ENCODE measurements at places on chromosomes 11 and 22.

DNA sequence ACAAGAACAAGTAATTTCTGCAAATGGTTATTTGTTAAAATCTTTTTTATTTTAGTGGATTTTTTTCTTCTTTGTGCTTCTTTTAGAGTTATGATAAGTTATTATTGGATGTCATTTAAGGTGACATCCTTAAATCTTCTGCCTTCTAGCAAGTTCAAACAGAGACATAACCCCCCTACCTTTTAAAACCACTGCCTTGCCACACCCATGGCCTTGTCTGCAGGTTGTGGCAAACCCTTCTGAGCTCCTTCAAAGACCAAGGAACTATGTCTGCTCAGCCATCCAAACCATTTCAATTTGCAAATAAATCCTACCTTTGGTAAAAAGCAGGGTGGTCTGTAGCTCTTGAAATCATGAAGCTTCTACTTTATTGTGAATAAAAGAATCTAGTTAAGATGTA, 241.6 kb downstream of the FAM76B start:
- no peak for DNase-seq

DNA sequence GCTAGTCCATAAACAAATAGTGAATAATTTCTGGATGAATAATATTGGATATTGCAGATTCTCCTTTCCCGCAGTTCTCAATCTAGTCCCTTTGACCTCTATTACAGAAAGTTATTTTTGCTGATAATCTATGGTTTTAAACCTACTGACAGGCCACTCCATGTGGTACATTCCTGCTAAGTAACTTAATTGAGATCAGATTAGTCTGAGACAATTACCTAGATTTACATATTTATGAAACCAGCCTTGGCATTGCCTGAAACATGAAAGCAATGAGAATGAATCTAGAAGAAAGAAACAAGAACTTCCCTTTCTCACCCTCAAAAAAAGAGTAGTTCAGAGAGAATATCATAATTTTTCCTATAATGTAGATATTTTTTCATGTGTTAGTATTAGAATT, 964.2 kb downstream of the JRKL start:
- DNase-seq, result no peak

GRCh38 chr22:32123657-32124056, 35.4 kb downstream of the C22orf42 start:
- DNase-seq, result no peak

GRCh38 chr11:35126879-35127581, 11.9 kb upstream of the CD44 start:
- DNase-seq, result no peak

- no peak for DNase-seq
Observed at GRCh38 chr11:57804466-57804865, 42.9 kb downstream of the CTNND1 start.

DNA sequence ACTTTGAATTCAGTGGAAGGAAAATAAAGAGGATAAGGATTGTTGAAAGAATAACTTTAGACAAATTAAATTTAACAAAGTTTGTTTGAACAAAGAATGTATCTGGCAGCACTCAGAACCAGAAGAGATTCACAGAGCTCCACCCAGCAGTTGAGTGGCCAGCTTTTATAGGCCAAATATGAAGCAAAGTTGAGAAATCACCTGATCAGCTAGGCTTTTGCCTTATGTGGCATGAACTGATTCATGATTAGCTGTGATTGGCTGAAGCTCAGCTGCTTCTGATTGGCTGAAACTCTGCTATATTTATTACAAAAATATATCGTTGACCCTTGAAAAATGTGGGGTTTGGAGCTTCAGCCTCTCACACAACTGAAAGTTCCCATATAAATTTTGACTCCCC, 62.6 kb downstream of the PIWIL4 start:
- DNase-seq, result no peak

DNA sequence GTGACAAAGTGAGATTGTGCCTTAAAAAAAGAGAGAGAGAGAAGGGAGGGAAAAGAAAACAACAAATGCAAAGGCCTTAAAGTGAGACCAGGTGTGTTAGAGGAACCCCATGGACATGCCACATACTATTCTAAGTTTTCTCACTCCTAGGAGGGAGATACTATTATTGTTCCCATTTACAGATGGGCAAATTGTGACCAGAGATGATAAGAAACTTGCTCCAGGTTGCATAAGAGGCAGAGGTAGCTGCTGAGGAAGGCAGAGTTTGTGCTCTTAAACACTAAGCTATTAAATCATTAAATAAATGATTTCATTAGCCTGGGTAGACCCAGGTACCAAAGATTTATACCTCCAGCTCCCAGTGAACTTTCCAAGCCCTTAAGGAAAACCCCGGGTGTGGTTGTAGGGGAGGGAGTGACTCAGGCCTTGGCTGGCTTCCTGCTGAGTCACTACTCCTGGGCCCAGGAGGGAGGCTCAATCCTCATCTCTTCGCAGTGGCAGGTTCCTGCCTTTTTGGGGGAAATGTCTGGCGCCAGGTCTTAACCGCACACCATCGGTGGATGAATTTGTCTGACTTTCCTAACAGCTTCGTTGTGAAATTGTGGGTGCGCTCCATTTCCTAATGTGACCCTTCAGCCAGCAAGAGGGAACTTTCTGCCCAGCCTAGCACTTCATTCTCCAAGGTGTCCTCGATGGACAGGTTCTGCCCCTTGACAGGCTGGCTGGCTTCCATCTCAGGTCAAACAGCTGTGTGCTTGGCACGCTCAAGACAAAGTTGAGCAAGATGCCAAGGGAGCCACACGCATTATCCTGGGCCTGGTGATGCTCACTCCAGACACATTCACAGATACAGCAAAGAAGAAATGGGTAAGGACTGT, 33.4 kb upstream of the PTPRJ start:
- DNase-seq, result peak; percentile 26

GRCh38 chr11:118339281-118339961, 3.1 kb downstream of the CD3D start:
- no peak for DNase-seq

DNA sequence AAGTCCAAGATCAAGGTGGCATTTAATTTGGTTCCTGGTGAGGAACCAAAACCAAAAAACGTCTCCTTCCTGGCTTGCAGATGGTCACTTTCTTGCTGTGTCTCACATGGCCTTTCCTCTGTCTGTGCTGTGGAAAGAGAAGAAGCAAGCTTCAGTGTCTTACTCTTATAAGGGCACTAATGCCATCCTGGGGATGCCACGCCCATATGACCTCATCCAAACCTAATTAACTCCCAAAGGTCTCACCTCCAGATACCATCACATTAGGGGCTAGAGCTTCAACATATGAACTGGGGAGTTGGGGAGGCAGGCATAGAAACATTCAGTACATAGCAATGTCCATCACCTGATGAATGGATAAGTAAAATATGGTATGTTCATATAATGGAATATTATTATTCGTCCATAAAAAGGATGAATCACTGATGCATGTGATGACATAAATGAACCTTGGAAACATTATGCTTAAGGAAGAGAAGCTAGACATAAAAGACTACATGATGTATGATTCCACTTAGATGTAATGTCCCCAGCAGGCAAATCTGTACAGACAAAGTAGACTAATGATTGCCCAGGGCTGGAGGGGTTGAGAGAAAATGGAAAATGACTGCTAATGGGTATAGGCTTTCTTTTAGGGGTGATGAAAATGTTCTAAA, 78.6 kb upstream of the B3GNT6 start:
- DNase-seq, result no peak

GRCh38 chr11:98155696-98156095, 865.1 kb upstream of the CNTN5 start:
- DNase-seq, result no peak

DNA sequence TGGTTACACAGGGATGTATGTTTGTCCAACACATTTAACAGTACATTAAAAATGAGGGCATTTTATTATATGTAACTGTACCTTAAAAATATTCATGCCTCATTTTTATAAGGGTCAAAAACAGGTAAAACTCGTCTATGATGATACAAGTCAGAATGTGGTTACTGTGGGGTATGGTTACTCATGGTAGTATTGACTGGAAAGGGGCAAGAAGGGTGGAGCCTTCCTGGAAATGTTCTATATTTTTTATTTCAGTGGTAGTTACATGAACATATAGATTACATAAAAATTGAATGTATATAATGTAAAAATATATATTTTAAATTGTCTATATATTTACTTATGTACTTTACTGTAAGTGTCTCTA, 99.8 kb downstream of the STIM1 start:
- DNase-seq, result no peak

DNA sequence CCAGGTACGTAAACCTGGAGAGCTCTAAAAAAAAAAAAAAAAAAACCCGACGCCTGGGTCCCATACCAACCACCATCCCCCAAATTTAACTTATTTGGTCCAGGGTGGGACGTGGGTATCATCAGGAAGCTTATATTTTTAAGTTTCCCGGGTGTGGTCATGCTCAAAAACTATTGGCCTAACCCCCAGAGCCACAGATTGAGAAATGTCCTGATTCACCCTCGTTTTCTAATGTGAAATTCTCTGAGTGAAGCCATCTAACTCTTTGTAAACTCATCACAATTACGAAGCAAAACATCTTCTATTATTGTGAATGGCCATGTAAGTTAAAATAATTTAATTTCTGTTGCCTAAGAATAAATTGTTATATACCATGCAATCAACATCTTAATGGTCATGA, 29.6 kb downstream of the PAK1 start:
- no peak for DNase-seq

- DNase-seq, result no peak
Observed at GRCh38 chr11:33701302-33702230, 940 bp upstream of the C11orf91 start.

DNA sequence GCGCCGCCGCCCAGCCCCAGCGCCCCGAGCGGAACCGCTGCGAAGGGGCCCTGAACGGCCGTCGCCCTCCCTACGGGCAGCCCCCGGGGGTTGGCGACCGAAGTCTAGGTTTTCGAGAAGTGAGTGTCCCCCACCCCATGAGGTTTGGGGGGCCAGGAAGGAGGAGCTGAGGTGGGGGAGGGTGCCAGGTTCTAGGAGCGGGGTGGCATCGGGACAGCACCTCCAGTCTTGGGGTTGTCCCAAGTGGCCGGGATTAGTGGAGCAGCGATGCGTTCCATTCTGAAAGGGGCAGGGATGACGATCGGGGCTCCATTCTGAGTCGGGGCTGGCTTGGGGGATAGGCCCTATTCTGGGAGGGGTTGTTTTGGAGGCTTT, 408 bp downstream of the PPP2R5B start:
- DNase-seq, result no peak

DNA sequence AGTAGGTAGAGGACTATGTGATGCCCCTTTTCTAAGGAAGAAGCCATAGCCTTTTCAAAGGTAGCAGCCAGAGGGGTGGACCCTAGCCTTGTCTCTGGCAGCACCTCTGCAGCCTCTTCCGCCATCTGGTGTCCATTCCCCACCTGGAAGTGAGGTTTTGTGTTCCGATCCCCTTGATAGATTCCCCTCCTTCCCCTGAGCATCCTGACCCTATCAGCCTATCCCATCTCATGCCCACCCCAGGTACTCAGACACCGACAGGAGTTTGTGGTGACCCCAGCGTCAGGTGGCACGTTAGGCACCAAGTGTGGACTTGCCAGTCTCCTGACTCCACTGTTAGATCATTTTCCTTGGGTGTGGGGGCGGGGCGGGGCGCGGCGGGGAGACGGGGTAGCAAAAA, 398 bp upstream of the FAM89B start:
- DNase-seq, result no peak

- DNase-seq, result no peak
Observed at GRCh38 chr11:68677432-68677831, 6.9 kb upstream of the GAL start.

DNA sequence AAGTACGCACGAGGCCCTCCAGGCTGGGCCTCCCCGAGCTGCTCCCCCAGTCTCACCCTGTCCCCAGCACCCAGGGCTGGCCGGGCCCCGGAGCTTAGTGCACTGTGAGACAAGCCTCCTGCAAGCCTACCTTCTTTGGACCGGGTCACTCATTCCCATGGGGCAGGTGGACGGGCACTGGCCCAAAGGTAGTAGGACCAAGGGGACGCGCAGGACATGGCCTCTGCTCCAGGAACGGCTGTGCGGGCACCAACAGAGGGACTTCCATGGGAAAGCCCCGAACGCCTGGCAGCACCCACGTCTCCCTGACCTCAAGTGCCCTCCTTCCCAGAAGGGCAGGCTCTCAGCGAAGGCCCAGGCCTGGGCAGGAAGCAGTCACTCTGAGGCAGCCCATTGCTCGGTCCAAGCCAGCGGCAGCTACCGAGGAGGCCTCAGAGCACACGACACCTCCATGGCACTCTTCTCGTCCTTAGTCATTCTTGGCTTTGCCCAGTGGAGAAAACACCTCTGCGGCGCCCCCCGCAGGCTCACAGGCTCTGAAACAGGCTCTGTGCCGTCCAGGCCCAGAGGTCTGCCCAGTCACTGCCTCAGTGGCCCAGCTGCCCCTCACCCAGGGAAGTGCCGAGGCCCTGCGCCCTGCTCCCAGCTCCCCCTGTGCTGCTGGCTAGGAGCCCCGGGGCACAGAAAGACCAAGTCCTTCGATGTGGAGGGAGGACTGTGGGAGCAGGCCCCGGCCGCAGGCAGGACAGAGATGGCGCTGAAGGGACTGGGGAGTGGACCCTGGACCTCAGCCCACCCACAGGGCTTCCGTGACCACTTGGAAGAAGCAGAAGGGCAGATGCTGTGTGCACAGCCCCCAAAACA, 3.8 kb downstream of the MOB2 start:
- no peak for DNase-seq

DNA sequence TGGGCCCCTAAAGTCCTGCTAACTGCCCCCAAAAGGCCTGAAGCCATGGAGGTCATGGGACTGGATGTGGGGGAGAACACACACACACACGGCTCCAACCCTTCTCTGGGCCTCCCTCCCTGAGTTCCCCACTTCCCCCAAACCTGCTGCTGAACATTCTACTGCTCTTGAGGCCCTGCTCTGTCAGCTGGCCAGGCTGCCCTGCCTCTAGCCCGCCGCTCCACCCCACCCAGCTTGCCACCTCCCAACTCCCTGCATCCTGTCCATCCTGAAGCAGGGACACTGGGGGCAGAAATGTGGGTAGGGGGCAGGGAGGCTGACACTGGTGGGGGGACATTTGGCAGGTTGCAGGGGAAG, 1.0 kb downstream of the KCNJ4 start:
- DNase-seq, result no peak

DNA sequence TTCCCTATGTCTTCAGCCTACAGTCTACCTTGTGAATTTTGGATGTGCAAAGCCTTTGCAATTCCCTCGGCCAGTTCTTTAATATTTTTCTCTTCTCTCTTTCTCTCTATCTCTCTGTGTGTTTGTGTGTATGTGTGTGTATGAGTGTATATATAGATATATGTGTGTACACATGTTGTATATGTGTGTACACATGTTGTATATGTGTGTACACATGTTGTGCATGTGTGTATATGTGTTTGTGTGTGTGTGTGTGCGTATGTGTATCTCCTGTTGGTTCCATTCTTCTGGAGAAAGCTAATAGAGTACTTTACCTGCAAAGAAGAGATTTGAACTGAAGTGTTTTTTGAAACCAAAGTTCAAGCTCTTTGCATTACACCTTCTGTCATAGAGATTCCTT, 155.0 kb downstream of the LUZP2 start:
- DNase-seq, result no peak

GRCh38 chr22:21077884-21078508, 32.2 kb downstream of the LRRC74B start:
- DNase-seq, result no peak

- no peak for DNase-seq
Observed at GRCh38 chr11:32830413-32830738, 649 bp downstream of the PRRG4 start.
